ENCODE measurements at places on chromosomes 12 and 14.
A peak's percentile ranks its signal among the peaks of the same experiment; 100 is the strongest.

- no peak for DNase-seq
Observed at GRCh38 chr12:46266382-46266791, 2.5 kb downstream of the SLC38A1 start.

- no peak for DNase-seq
Observed at GRCh38 chr12:113244047-113244460, 22.8 kb downstream of the TPCN1 start.

GRCh38 chr12:122026706-122027333 is 5.1 kb downstream of the BCL7A start:
- no peak for DNase-seq

- DNase-seq, result peak; percentile 3
Observed at GRCh38 chr12:45789025-45789424, 59.5 kb downstream of the ARID2 start.

DNA sequence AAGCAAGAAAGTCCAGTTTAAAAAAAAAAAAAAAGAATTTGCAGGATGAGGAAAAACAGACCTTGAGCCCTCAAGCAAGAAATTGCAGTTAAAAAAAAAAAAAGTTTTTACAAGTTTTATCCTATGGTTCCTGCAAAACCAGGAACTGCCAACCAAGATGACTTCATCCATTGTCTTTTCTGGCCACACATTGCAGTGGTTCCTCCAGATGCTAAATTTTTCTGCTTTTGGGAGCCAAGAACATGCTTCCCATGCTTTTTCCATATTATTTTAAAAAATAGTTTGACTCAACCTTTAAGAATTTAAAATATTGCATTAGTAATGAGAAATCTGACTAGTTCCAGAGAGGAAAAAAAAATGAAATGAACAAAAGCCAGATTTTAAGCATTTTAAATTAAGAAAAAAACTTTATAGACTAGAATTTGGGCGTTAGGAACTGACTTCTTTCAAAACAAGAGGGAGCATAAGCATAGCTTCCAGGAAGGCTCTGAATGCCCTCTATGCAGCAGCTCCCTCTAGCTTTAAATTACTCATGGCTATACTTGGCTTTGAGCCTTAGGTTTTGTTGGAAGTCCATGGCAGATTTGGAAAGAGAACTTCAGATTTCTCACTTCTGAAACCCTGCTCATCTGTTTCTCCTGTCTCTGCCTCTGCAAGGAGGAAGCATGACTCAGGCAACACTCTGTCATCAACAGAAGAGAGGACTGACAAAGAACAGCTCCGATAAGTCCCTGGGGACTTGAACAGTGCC is 124.5 kb downstream of the GPR65 start:
- DNase-seq, result no peak
